Activated T-cell treated with anti-CD3 and anti-CD28 coated beads, Interleukin-2, amount 50 U/mL, for 4 hours (primary cell): ENCODE measurements at places on chromosomes 1 and 21.

- DNase-seq, result no peak
Observed at GRCh38 chr1:26005434-26006105, 7.7 kb upstream of the PAFAH2 start.

DNA sequence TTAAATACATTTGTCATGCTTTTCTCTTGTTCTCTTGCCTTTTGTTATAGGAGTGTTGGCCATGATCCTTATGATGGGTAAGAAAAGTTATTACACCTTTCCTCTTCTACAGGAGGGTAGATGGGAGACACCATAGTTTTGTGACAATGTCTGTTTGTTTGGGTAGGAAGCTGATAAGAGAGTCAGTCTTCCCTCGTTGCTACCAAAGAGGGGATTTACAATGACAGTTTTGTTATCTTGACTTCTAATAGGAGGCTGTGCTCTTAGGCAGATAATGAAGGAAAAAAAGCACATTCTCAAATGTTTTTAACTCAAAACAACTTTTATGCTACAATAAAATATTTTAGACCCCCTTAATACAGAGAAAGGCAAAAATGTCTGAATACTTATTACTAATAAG is 48.0 kb upstream of the WLS start:
- no peak for DNase-seq

GRCh38 chr1:94383966-94384408 is 34.2 kb upstream of the ABCD3 start:
- DNase-seq, result no peak

GRCh38 chr1:7912145-7912544 is 28.5 kb downstream of the TNFRSF9 start:
- DNase-seq, result no peak

DNA sequence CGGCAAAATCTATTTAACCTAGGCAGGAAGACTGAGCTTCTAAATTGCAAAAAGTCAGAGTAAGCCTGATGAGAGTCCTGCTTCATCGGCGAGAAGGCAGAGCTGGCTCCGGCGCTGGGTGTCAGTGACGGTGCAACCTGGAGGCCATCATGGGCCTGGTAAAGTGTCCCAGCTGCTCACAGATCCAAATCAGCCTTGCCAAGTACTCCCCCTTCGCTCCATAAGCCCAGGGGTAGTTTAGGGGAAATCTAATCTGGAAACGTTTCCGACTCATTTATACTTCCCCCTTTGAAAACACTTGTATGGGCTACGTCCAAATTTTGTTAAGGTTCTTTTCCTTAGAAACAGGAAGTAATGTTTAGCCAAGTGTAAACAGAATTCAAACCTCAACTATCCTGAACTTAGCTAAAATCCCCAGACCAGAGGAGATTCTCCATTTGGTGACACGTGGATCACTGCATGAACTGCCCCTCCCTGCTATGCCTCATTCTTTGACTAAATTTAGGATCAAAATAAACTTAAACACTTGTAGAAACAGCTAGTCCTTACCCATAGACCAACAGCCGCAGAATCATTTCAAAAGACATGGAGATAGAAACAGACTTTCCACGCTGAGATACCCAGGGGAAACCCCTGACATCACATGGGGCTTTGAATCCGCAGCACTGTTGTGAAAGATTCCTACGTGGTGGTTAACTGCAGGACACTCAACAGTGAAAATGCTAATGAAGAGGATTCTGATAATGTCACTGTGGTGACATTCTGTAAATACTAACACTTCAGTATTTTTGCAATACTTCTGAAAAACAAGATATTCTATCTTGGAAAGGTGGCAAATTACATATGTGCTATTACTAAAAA is 172.7 kb downstream of the TGFBR3 start:
- peak; percentile 21 for DNase-seq

DNA sequence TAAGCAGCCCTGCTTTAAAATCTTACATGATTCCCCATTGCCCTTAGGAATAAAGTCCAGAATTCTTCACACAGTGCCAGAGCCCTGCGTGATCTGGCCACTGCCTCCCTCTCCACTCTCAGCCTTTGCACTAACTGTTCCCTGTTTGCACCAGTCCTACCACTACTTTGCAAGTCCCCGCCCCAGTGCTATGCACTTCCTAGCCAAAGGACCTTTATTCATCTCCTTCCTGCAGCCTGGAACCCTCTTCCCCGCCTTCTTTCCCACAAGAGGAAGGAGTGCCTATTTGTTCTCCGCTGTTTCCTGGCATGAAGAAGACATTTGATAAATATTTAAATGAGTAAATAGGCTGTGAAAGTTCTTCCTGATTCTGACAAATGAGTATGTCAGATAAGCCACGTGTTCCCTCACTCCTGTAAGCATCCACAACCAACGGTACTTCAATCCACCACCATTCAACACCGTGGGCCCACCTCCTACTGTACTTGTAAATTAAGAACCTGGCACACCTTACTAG is 23.9 kb downstream of the CAPN8 start:
- DNase-seq, result no peak

DNA sequence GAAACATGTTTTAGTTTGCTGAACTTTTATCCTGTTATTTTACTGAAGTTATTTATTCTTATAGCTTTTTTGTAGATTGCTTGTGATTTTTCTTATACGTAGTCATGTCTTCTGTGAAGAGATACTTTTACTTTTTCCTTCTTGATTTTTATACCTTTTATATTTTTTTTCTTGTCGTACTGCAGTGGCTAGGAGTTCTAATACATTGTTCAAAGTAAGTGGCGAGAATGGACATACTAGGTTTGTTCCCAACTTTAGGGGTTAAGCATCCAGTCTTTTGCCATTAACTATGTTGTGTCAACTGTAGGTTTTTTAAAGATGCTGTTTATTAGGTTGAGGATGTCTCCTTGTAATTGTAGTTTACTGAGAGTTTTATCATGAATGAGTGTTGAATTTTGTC is 36.3 kb downstream of the MAN1A2 start:
- no peak for DNase-seq

- DNase-seq, result peak; percentile 55
Observed at GRCh38 chr1:39410915-39411436, 80.5 kb upstream of the BMP8A start.

DNA sequence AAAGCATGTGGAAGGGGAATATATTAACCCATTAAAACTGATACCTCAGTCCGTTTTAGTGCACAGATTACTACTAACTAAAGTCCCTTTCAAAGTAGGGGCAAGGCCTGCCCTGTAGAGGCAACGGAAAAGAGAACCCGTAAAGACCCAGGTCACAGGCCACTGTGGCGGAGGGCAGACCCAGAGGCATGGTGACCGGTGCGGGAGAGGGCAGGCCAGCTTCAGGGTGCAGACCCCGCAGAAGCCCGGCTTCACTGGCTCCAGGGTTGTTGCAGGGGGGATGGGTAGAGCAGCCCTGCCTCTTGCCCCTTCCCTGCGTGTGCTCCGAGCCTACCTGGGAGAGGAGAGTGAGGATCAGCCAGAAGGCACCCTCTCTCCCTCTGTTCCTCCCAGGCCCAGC is 17.7 kb downstream of the CNTN2 start:
- no peak for DNase-seq

DNA sequence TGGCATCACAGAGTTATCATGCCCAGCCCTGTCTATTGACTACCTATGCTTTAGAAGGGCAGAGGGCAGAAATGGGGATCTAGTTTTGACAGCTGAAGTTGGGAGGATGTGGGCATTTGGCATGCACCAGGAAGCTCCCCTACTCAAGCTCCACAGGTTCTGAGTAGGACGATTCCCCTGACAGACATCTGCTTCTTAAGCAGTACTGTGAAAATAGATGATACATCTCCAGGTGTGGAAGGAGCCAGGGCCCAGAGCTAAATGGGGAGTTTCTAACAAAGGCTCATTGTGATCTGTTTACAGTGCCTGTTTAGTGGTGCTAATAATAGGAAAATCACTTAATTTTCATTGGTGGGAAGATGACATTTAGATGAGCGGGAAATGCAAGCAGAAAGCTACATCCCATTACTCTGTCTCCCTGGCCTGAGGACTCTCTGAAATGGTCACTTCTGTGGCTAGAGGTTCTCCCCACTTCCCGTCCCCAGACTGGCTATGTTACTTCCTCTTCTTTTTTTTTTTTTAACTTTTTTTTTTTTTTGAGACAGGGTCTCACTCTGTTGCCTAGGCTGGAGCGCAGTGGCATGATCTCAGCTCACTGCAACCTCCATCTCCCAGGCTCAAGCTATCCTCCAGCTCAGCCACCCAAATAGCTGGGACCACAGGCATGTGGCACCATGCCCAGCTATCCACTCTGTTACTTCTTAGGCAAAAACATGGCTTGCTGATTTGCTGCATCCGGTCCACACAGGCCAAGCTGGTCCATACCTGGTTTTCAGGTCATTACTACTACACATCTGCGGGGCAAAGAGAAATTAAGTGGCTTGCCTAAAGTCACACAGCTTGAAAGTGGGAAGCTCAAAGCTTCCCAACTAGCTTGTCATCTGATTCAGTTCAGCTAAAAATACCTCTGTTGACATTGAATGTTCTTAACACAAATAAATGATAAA is 23.2 kb upstream of the CNIH3 start:
- no peak for DNase-seq

DNA sequence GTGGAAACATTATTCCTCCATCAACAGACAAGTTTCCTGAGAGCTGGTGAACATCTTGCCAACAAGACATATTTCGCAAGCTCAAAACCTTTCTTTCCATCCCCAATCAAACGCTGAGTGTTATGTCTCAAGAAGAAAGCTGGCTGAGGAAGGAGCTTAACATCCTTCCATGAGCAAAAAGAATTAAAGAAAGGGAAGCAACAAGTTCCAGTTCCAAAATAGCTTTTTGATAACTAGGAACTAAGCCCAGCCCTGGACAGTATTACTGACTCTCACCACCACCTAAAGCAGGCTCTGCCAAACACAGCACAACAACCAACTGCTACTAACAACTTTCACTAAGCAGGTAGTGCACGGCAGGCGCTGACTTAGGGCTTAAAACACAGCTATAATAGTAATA is 50.2 kb downstream of the CAPZB start:
- DNase-seq, result no peak

GRCh38 chr21:15895142-15896106 is 165.6 kb downstream of the USP25 start:
- DNase-seq, result no peak

DNA sequence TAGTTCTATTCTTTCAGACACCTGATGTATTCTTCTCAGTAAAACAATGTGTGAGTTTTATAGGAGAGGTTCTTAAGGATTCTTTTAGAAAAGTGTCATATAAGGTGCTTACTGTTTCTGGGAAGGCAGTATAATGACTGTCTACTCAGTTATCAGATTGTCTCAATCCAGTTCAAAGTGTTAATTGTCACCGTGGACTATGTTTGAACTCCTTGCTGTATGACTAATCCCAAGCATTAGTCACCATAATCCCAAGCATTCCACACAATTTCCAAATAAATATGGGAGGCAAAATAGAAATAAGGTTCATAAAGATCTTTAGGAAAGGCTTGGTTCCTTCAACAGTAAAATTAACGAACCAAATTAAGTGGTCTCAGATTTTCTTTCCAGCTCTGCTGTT is 342.1 kb upstream of the NR5A2 start:
- DNase-seq, result no peak

- DNase-seq, result no peak
Observed at GRCh38 chr1:228318823-228319241, 87.8 kb downstream of the TRIM11 start.

DNA sequence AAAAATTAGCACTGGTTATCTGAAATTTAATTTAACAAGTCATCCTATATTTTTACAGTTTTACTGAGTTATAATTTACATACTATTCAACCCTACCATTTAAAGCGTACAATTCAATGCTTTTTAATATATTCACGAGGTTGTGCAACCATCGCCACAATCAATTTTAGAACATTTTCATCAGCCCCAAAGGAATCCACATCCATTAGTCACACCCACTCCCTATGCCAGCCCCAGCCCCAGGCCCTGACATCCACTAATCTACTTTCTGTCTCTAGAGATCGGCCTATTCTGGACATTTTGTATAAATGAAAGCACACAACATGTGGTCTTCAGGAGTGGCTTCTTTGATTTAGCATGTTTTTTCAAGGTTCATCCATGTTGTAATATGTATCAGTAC is 134.7 kb downstream of the PSMG1 start:
- no peak for DNase-seq

DNA sequence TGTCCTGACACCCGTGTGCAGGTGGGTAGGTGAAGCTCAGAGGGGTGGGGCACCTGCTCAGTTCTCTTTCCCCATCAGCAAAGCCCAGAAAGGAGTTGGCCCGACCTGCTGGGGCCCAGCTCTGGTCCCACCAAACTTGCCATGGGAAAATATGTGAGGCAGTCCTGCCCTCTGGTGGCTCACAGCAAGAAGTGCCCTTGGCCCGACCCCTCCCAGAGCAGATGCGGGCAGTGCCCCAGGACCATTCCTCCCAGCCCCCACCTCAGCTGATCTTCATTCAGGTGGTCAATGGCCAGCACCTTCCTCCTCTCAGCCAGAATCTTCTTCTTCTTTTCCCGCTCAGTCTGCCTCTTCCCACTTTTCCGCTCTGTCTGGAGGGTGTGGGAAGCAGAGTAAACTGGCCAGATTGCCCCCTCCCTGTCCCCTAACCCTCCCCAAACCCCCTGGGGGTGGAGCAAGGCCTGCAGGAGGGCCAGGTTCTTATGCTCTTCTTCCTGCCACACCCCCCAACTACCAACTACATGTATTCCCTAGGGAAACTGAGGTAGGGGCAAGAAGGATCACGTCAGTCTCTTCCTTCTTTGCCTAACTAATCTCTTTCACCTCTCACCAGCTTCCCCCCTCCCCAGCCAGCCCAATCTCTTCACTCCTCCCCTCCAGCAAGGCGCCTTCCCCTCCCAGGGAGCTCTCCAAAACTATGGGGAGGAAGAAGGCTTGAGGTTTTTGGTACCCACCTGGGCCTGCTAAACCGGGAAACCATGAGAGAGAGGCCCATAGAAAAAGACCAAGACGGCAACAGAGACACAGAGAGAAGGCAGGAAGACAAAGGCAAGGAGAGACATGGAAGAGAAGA is 15.6 kb downstream of the TNNT2 start:
- no peak for DNase-seq

DNA sequence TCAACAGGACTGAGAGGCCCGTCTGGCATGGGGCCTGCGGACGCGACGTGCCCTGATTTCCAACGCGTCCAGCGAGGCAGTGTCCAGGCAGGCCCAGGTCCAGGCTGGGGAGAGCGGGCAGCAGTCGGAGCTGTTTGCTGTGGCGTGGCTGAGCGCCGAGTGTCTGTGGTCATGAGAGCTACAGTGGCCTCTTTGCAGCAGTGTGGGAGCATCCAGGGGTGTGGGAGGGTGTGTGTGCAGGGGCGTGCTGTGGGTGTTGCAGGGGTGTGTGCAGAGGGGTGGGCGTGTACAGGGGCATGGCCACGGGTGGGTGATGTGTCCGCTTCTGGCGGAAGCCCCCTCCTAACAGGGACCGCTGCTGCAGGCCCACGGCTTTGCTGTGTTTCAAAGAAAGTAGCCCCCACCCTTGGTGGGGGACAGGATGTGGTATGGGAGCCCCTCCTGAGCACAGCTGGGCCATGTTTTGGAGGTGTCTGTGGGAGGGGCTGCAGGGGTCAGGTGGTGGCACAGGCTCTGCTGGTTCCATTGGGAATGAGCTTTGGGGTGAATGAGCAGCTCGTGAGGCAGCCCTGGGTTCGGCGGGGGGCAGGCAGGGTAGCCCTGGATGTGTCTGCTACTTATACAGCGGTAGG is 17.7 kb downstream of the PLCH2 start:
- no peak for DNase-seq

GRCh38 chr1:153546796-153547559 is 1.4 kb upstream of the S100A4 start:
- DNase-seq, result no peak
